ENCODE measurements at places on chromosomes 11 and 22. TPM values are rescaled to one million over a fixed set of nuclear protein-coding genes. Genes with fewer than 3 reads are reported as not detected.

The CCDC81 gene
- total RNA-seq = 3.4 TPM

The CCDC87 gene
- 0.82 TPM for total RNA-seq

The PHETA2 gene
- total RNA-seq = 1.8 TPM

The RIBC2 gene
- total RNA-seq = 1.9 TPM

The SAA1 gene
- total RNA-seq = not detected

The MS4A6A gene
- total RNA-seq = 3.3 TPM

The TOP3B gene
- 28.8 TPM for total RNA-seq

The LIF gene
- 0.09 TPM for total RNA-seq

The BDNF gene
- total RNA-seq = 1.5 TPM

The ST3GAL4 gene
- total RNA-seq = 13.7 TPM

The SNAP29 gene
- 7.8 TPM for total RNA-seq

The RFPL1 gene
- total RNA-seq = not detected

The APOA1 gene
- 0.91 TPM for total RNA-seq

The C11orf42 gene
- not detected for total RNA-seq

The KRTAP5-8 gene
- total RNA-seq = not detected

The OR10A2 gene
- not detected for total RNA-seq

The FBXO7 gene
- 59.3 TPM for total RNA-seq

The APOBEC3C gene
- total RNA-seq = 0.45 TPM

The CALCA gene
- total RNA-seq = 3.1 TPM

The KCNQ1 gene
- 0.45 TPM for total RNA-seq

The MOGAT2 gene
- 0.27 TPM for total RNA-seq

The OR10A3 gene
- total RNA-seq = not detected

The SLC1A2 gene
- total RNA-seq = 135 TPM

All from cerebellum (tissue), 4 donors.